ENCODE measurements at places on chromosomes 11 and 22. TPM values are rescaled to one million over a fixed set of nuclear protein-coding genes. Genes with fewer than 3 reads are reported as not detected.

PLA2G3 gene
- total RNA-seq: 19.4 TPM

SLC15A3 gene
- total RNA-seq: 3.9 TPM

PATE4 gene
- not detected for total RNA-seq

RAC2 gene
- total RNA-seq: 19.0 TPM

APOL4 gene
- 3.5 TPM for total RNA-seq

OR52E8 gene
- total RNA-seq: not detected

PRR33 gene
- not detected for total RNA-seq

SIAE gene
- 28.3 TPM for total RNA-seq

CD248 gene
- 4.0 TPM for total RNA-seq

UBQLNL gene
- total RNA-seq: 0.08 TPM

GGT5 gene
- 5.0 TPM for total RNA-seq

NELL1 gene
- not detected for total RNA-seq

HTATIP2 gene
- 39.5 TPM for total RNA-seq

PDE2A gene
- 6.0 TPM for total RNA-seq

MSANTD4 gene
- 3.1 TPM for total RNA-seq

KCNA4 gene
- not detected for total RNA-seq

GTPBP1 gene
- 20.0 TPM for total RNA-seq

TPBGL gene
- not detected for total RNA-seq

OSM gene
- 0.28 TPM for total RNA-seq

OR8D4 gene
- not detected for total RNA-seq

APOL3 gene
- total RNA-seq: 8.7 TPM

HYOU1 gene
- 63.2 TPM for total RNA-seq

SCGB2A2 gene
- not detected for total RNA-seq

FAM111B gene
- total RNA-seq: 9.6 TPM

KCNE3 gene
- total RNA-seq: 2.5 TPM

GAL3ST1 gene
- total RNA-seq: not detected

IGLL1 gene
- not detected for total RNA-seq

LINC01488 gene
- not detected for total RNA-seq

PDGFD gene
- total RNA-seq: 0.76 TPM

BTG4 gene
- total RNA-seq: not detected

FIBP gene
- total RNA-seq: 42.3 TPM

BLID gene
- total RNA-seq: 0.56 TPM

RIMBP3C gene
- 0.04 TPM for total RNA-seq

P2RY6 gene
- 1.0 TPM for total RNA-seq

PHOX2A gene
- not detected for total RNA-seq

KCNJ1 gene
- not detected for total RNA-seq

TEX54 gene
- total RNA-seq: not detected

MPPED2 gene
- 0.72 TPM for total RNA-seq

All from esophagus mucosa (tissue), 1 donor.